GM23338 (cell line): ENCODE measurements at places on chromosomes 12 and 14. TPM values are rescaled to one million over a fixed set of nuclear protein-coding genes. Genes with fewer than 3 reads are reported as not detected.

Gene RASSF9
- total RNA-seq: 0.35 and 0.39 TPM in 2 replicates

Gene CAPZA3
- total RNA-seq: not detected in 2 replicates

Gene PPTC7
- total RNA-seq: 17.5 and 22.3 TPM in 2 replicates

Gene GDF3
- 15.3 and 19.3 TPM in 2 replicates for total RNA-seq

Gene CIROP
- total RNA-seq: not detected in 2 replicates

Gene C1QL4
- total RNA-seq: 0.12 TPM in 1 of 2 replicates, not detected in the other

Gene KRT4
- not detected in 2 replicates for total RNA-seq

Gene CIT
- 34.9 and 47.8 TPM in 2 replicates for total RNA-seq

Gene KRT85
- total RNA-seq: not detected in 2 replicates

Gene PDZRN4
- total RNA-seq: 0.90 TPM in 1 of 2 replicates, not detected in the other

Gene SLC17A8
- 0.24 TPM in 1 of 2 replicates, not detected in the other for total RNA-seq
